CD4-positive, alpha-beta T cell treated with Interleukin-17A for 4 hours (primary cell): ENCODE measurements at places on chromosomes 7 and 10.

- DNase-seq = no peak
These were observed 251.4 kb upstream of the ZMIZ1 start for GRCh38 chr10:78817361-78817760.

DNA sequence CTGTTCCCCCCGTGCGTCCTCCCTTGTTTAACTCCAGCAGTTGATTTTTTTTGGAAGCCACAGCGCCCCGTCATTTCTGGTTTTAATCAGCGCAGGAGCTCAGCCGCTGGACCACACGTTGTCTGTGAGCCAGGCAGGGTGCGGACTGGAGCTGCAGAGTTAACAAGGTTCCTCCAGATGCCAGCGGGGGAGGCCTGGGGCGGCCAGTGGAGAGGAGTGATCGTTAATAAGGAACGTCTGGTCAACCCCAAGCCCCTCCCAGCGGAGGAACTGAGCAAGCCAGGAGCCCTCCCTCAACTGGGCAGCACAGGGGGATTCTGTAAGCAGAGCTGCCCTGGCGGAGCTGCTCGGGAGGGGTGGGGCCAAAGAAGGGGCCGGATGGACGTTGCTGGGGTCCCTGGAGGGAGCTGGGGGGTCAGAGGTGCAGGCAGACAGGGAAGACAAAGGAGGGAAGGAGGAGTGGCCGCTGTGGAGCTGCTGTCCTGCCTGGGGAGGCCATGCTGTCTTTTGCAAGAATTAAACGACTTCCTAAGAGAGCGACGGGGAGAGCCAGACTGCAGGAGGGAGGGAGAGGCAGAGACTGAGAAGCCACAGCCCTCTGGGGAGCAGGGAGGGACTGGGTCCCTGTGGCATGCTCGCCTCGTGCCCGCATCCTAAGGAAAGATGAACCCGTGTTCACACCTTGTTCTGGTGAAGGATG, 537.1 kb upstream of the FOXK1 start:
- DNase-seq = peak; percentile 6

- no peak for DNase-seq
These were observed 171.2 kb downstream of the REEP3 start for GRCh38 chr10:63692220-63692896.

GRCh38 chr7:123824754-123825067, 20.3 kb upstream of the HYAL4 start:
- DNase-seq = no peak

GRCh38 chr7:40773656-40774055, 638.9 kb downstream of the SUGCT start:
- DNase-seq = no peak

DNA sequence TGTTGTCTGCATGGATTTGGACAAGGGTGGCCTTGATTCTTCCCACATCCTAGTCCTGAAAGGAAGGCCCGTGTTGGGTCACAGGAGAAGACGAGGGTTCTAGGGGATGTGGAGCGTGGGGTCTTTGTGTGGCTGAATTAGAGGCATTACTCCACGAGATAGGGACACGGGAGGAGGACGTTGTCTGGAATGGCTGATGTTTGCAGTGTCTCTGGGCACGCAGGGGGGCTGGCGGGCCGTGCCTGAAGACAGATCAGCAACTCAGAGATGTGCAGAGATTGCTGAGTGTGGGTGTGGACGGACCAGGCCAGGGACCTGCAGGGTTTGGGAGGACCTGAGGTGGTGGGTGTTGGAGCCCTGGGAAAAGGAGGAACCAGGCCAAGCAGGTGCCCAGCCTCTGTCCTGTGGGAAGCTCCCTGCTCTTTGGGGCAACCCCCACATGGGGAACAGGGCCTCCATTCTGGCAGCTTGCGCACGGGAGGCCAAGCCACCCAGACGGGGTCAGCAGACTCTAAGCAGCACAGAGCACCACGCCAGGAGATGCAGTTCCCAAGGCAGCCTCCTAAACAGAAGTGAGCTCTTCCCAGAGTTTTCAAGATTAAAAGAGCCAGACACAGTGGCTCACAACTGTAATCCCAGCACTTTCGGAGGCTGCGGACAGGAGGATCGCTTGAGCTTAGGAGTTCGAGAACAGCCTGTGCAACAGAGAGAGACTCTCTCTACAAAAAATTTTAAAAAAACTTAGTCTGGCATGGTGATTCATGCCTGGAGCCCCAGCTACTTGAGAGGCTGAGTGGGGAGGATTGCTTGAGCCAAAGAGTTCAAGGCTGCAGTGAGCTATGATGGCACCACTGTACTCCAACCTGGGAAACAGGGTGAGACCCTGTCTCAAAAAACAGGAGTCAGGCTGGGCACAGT, 71.0 kb upstream of the GTF2I start:
- no peak for DNase-seq
